Foreskin keratinocyte (primary cell): ENCODE measurements at places on chromosomes 6 and 20.

DNA sequence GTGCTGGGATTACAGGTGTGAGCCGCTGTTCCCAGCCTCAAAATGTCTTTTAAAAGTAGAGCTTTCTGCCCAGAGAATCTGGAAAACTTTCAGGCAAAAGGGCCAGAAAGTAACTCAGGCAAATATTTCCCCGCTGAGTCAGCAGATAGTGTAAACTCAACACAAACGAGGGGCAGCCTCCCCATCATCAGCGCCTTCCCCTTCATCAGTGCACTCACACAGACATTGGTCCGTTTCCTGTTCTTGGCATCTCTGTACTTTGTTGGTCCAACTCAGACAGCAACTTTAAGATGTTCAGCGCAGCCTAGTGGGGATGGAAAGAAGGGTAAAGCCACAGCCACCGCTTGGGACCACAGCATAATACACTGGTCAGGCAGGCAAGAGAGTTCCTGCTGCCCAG, 69.5 kb downstream of the CSE1L start:
- DNase-seq: no peak

DNA sequence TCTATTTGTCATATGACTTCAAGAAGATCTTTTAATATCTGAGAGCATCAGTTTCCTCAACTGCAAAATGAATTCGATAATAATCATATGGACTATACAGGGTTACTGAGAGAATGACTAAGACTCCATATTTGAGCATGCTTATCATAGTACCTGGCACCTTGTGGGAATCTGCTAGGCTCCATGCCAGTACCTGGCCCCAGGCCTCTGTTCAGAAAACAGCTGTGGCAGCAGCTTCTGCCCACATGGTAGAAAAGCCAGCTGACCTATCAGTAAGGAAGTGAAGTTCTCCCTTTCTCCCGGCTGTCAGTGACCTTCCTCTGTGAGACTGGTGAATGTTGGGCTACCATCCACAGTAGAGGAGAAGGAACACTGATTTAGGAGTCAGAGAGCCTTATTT, 574.9 kb upstream of the CHD6 start:
- DNase-seq: no peak

DNA sequence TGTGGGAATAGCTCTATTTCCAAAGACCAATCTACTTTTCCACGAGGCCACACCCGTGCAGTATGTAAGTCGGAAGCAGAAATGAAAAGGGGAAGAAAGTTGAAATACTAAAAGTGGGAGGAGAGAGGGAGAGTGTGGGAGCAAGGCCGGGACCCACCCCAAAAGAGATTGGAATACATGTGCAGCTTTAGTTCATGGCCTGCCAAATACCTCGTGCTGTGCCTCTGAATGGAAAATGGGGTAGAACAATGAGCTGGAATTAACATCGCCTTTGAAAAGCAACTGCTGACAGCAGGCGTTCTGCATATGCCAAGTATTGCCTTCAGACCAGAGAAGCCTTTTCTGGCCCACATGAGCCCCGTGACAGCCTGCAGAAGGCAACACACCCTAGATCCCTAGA, 155.6 kb downstream of the CD83 start:
- no peak for DNase-seq

DNA sequence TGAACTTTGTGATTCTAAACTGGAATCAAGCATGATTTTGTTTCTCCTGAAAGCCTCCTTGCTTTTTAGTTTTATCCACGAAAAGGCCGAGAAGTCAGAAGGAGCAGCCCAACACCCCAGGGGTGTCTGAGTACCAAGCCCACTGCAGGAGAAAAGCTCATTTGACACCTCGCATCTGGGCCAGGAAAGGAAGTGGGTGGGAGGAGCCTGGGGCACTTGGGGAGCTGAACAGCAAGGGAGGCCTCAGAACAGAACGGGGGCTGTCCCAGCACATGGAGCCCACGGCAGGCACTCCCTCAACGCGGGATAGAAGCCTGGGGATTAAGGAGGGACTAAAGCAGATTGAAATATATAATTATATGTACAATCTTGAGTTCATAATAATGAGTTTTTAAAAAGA, 6.6 kb downstream of the KIF25 start:
- no peak for DNase-seq

- DNase-seq: no peak
Observed at GRCh38 chr6:81857812-81858211, 105.3 kb upstream of the TENT5A start.

DNA sequence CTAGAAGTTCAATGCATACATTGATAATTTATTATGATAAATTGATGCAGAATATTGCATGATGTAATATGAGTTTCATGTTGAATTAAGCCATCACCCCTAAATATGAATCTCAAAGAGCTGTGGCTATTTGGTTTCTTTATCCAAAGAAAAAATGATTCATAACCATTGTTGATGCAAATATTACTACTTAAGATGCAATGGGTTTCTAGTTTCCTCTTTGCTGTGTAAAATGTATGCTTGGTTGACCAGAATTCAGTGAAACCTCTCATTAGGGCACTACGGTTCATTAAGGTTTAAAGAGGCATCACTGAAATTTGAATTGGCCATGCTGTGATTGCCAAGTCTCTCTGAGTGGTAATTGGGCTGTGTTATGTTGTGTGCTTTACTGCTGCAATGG, 492.5 kb upstream of the FLRT3 start:
- no peak for DNase-seq

GRCh38 chr6:76003686-76004085, 68.8 kb downstream of the IMPG1 start:
- DNase-seq: no peak

DNA sequence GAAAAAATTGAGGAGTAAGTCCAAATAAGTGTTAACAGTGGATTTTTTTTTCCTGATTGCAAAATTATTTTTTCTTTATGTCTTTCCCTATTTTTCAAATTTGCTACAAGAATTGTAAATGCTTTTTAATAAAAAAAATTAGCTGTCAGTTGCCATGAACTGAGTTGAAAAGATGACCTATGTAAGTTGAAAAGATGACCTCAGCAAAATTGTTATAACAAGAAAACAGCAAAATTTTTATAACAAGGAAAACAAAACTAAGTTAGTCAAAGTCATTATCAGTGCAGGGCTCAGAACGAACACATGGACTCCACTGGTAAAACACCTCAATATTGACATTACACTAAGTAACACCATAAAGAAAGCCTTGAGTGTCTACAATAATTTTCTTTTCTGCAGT, 207.0 kb upstream of the HDDC2 start:
- no peak for DNase-seq

DNA sequence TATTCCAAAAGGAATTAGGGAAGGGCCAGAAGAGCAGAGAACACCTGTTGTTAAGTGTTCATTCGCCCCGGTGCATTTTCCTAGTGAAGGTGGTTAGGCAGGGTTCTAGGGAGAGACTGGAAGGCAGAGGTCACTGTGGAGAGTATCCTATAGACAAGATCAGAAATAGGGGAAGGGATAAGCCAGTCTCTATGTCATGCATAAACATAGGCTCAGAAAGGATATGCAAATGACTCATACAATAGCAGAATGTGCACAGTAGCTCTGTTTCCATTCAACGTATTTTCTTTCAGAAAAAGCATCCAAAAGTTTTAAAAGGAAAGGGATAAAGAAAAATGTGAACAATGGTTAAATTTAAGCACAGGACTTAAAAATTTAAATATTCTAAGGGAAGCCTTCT, 47.4 kb downstream of the BMP6 start:
- no peak for DNase-seq
